ENCODE measurements at places on chromosomes 6 and 20.

DNA sequence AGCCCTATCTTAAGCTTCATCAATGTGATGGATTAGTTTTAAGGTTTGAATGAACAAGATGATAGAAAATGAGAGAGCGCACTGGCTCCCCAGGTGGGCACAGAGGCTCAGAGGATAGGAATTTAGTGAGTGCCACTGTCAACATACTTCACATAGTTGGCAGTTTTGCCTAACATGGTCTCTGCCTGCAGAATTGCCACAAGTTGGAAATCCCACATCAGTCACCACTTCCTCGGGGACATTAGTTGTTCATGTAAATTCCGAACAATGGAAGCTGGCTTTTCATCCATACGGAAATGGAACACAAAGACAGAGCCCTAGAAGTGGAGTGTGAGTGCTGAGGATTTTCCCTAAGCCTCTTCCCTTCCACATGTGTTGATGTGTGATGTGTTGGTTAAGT is 123.9 kb upstream of the PHACTR1 start:
- DNase-seq, result no peak

GRCh38 chr20:24190905-24191304 is 202.3 kb upstream of the GGTLC1 start:
- DNase-seq, result no peak

GRCh38 chr6:45327956-45328522 is at the start of gene RUNX2:
TSS of gene RUNX2 (plus strand) at chr6:45328330. CDS start at chr6:45328727, 397 bp downstream.
- DNase-seq, result no peak

GRCh38 chr6:22146931-22147701 is 149.7 kb downstream of the PRL start:
- no peak for DNase-seq

- peak; percentile 67 for DNase-seq
Observed at GRCh38 chr6:139291813-139292619, at the start of gene TXLNB. TSS of gene TXLNB (minus strand) at chr6:139291998. CDS start at chr6:139288899, 3,099 bp downstream.

DNA sequence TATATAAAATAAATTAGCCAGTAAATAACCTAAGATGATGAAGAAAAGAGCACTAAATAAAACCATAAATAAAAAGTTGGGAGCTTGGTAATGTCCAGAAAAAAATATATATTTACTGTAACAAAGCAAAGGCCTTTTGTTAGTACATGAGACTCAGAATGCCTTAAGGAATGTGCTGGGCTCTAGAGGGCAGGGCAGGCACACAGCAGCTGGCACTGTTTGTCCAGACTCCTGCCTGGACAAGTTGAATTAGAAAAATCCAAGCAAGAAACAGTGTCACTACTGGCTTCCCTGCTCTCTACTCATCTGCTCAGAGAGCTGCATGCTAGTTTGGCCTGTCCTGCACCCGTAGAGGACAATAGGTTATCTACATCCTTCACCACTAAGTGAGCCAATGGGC is 8.8 kb downstream of the DEFB129 start:
- no peak for DNase-seq

- DNase-seq, result no peak
Observed at GRCh38 chr6:108556866-108557493, 3.7 kb upstream of the FOXO3 start.

Data from stimulated activated CD4-positive, alpha-beta T cell treated with anti-CD3 and anti-CD28 coated beads, Interleukin-1b, Interleukin-23, amount 100 ng/mL, for 1 hour (primary cell).